ENCODE measurements at places on chromosomes 7 and 10.
A peak's percentile ranks its signal among the peaks of the same experiment; 100 is the strongest.

GRCh38 chr7:371779-372545, 82.0 kb downstream of the FOXL3 start:
- no peak for DNase-seq

DNA sequence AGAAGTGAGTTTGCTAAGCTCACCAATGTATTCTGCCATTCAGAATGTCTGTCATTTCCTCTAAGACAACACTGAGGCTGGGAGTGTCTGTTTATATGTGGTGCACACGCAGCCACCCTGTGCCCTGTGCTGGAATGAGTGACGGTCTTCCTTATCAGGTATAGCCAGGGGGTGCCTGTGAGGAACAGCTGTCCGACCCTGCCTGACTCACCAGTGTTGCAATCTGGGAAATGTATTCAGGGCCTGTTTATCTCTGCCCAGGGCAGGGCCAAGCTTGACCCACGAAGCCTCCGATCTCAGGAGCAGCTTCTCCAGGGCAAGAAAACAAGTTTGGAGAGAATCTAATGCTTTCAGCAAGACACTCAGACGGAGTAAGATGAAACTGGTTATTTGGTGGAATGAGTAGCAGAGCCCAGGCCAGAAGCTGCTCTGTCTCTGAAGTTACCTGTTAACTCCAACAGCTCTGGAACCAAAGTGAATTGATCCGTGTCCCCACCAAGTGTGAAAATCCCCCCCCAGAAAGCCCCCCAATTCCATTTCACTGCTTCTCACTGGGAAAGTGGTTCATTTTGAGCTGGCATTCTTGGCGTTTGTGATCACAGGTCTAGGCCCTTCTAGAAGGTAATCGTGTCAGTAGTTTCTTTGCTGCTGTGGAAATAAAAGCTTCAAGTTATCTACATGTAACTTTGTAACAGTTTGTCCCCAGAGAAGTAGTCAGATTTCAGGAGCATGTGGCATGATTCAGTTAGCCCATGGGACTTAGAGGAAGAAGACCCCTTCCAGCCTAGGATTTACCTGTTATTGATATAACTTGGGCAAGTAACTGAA, 6.1 kb upstream of the UBE2H start:
- no peak for DNase-seq

DNA sequence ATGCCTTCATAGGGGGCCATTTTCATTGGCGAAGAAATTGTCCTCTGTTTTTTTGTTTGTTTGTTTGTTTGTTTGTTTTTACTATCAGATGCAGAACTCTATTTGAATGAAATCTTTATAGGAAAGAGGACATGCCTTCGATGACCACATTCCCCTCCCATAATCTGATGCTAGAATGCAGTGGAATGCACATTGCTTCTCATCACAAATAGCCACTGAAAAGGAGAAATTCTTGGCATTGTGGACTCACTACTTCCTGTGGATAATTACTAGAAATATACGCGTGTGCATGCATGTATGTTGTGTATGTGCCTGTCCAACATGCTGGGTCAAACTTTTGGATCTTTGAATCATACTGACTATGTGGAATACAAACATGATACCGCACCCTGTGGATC, 70.5 kb upstream of the SFMBT2 start:
- DNase-seq: no peak

DNA sequence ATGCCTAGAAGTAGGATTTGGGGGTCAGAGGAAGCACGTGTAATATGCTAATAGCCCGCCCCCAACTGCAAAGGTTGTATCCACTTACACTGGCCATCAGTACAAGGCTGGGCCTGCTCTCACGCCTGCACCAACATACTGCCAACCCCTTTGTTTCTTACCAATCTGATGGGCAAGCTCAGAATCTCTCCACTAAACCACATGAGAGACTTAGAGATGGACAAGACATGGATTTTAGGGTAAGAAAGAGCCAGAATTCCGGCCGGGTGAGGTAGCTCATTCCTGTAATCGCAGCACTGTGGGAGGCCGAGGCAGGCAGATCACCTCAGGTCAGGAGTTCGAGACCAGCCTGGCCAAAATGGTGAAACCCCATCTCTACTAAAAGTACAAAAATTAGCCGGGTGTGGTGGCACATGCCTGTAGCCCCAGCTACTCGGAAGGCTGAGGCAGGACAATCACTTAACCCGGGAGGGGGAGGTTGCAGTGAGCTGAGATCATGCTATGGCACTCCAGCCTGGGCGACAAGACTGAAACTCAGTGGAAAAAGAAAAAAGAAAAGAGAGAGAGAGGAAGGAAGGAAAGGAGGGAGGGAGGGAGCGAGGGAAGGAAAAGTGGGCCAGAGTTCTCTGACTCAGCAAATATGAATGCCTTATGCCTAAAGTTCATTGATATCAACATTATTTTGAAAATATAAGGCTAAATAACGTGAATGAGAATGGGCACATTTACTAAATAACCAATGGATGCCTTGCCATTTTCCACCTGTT, 162.2 kb downstream of the SLIT1 start:
- DNase-seq: no peak

DNA sequence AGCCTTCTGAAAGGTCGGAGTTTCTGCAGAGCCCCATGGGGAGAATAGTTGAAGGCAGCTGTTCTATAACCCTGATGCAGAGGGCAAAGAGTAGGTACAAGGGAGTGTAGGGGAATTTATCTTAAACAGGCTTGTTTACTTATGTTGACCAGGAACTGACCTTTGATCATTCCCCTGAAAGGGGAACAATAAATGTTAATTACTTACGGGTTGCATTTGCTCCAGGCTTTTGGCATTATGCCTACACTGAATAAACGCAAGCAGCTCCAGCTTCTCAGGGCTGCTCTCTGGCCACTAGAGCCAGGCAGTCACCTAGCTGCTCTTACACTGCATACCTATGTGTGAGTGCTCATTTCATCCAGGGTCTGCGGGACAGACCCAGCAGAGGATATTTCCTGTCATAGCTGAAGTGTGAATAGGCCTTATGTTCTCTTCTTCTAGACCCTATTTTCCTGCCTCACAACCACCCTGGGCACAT, 26.9 kb upstream of the ABCA13 start:
- DNase-seq: no peak

- peak; percentile 73 for DNase-seq
Observed at GRCh38 chr7:152464312-152465118, 28.7 kb upstream of the KMT2C start.

DNA sequence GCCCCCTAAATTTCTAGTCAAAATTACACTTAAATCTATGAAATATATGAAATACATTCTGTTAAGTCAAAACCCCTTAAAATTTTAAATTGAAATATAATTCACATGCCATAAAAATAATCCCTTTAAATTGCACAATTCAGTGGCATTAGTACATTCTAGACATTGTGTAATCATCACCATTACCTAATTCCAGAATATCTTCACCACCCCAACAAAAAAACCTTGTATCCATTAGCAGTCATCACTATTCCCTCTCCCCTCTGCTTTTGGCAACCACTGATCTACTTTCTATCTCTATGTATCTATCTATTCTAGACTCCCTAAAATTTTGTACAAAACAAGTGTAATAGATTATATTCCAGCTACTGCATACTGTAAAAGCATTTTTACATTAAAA, 261.2 kb downstream of the GLI3 start:
- no peak for DNase-seq

GRCh38 chr7:80768756-80769155, 130.3 kb downstream of the CD36 start:
- DNase-seq: no peak

- no peak for DNase-seq
Observed at GRCh38 chr7:4268040-4268965, 413.8 kb upstream of the FOXK1 start.

GRCh38 chr7:1741751-1742554, 71.9 kb downstream of the ELFN1 start:
- no peak for DNase-seq

GRCh38 chr7:17183630-17184328, 114.7 kb upstream of the AHR start:
- no peak for DNase-seq

- DNase-seq: no peak
Observed at GRCh38 chr7:69561266-69561960, 36.9 kb upstream of the AUTS2 start.

DNA sequence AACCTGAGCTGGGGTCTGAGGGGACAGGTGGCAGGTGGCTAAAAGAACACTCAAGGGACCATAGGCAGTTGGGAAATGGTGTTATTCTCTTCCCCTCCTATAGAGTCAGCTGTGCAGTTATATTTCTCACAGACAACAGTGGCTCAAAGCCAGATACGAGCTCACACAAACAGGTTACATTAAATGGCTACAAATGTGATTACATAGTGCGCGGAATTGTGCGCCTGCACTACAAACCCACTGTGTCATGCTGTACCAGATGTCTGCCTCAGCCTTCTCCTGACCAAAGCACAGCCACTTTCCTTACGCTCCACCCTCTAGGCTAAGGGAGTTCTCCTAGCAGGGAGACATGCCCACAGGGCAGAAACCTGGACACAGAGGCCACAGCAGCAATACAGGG, 387.2 kb downstream of the CNTNAP2 start:
- no peak for DNase-seq

DNA sequence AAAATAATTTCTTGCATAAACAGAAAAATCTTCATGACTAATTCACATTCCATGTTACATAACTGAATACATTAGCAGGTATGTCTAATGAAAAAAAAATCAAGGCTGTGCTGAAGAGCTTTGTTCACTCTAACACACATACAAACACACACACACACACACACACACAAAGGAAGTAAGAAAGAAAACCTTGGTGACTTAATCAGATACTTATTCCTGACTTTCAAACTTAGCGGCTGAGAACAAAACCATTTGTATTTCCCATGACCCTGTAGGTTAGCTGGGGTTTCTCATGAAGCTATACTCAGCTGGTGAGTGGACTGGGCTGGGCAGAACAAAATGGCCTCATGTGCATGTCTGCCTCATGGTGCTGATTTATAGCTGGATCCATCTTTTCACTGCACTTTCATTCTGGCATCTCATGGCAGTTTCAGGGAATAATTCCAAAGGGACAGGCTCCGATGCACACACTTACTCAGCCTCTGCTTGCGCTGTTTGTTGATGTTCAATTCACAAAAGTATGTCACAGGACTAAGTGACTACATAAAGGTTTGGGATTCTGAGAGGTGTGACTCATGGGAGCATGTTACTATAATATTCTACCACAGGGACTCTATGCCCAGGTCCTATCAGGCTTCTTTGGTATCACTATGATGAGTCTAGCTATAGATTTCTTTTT, 161.2 kb downstream of the PCLO start:
- DNase-seq: no peak

DNA sequence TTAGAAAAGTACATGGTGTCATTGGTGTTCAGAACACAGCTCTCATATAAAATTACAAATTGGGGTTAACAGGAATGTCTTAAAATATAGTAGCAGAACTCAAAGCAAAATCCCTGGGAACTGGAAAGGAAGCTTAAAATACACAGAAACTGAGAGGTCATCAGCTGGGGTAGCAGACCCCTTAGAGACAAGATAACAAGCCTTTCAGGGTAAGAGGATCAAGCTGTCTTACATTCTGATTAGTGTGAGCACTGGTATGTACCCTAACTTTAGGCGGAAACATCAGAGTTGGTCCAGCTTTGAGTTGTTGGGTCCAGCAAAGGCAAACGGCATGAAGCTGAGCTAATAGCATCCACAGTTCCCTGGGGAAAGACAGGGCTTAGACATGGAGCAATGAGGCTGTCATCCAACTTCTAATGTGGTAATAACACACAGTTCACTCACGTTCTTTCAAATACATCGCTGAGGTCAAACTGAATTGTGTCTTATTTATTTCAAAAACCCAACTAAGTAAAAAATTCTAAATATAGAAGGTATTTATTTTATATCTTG, 32.6 kb downstream of the ARHGAP21 start:
- no peak for DNase-seq

DNA sequence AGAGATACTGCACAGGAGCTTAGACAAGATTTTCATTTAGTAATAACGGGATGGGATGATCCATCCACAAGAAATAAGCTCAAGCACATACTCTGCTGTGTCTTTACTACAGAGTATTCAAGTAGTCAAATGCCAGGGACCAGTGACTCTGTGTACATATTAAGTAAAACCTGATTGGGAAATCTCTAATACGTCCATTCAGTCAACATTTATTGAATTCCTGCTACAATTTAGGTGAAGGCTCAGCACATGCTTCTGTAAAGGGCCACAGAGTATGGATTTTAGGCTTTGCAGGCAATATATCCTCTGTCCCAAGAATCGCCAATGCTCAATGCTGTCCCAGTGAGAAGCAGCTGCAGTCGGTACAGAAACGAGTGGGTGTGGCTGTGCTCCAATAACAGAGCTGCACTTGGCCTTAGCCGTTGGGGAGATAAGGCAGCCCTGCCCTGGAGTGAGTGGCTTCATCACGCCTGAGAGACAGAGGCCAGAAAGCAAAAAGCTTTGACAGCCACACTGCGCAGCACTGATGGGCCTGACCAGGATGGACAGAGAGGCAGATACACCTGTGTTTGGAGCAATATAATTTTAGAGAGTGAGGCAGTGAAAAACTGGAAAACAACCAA, 186.8 kb downstream of the PARD3 start:
- DNase-seq: no peak

DNA sequence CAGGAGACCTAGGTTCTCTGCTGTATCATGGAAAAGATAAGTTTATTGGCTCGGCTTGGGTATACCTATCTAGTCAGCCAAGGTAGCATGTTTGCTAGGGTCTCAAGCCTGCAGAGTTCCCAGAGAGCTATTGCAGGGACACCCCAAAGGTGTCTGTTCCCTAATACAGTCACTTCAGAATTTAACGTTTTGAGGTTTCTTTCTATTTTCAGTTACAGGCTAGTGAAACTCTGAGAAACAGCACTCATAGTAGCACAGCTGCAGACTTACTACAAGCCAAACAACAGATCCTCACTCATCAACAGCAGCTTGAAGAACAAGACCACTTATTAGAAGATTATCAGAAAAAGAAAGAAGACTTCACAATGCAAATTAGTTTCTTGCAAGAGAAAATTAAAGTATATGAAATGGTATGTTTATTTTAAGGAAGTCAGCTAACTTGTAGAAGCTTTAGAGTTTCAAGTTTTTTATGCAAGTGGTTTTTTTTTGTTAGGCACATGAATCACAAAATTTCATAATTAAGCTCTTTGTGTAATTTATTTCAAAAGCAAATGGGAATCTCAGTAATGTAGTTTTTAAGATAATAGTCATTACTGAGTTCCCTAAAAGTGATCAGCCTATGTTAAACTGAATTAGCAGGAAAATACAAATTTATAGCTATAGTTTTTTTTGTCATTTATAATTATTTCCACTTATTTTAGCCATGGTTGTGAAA, 54.9 kb downstream of the AKAP9 start:
- DNase-seq: no peak

GRCh38 chr7:47506382-47507339, 75.2 kb downstream of the TNS3 start:
- no peak for DNase-seq

- no peak for DNase-seq
Observed at GRCh38 chr10:59991661-59992060, 85.3 kb upstream of the CCDC6 start.

GRCh38 chr10:69906425-69906824, 104.7 kb downstream of the COL13A1 start:
- DNase-seq: no peak

DNA sequence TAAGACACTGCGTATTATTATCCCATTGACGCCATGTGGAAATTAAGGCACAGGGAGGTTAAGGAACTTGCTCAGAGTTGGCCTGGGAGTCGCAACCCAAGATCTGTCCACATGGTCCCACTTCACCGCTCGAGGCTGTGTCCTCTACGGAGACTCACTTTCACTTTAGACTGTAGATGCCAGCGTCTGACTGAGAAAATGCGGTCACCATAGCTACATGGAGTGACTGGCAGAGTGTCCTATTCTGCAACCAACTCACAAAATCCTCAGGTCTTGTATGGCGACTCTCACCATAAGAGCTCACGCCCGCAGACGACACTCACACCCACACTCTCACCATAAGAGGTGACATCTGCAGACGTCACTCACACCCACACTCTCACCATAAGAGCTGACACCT, 257.9 kb downstream of the PTPRN2 start:
- no peak for DNase-seq
